ENCODE measurements at places on chromosomes 5 and 9. TPM values are rescaled to one million over a fixed set of nuclear protein-coding genes. Genes with fewer than 3 reads are reported as not detected.

The FAM200C gene
- total RNA-seq: 2.9 TPM

The PTGER4 gene
- total RNA-seq: 5.9 TPM

The CAPSL gene
- total RNA-seq: not detected

GRCh38 chr5:166428264-166428803, 1863.1 kb upstream of the WWC1 start:
- DNase-seq: no peak

GRCh38 chr5:172910828-172911627, 48.2 kb upstream of the RPL26L1 start:
- DNase-seq: peak; percentile 95

GRCh38 chr5:66179297-66180051, 35.4 kb downstream of the SREK1 start:
- no peak for DNase-seq

DNA sequence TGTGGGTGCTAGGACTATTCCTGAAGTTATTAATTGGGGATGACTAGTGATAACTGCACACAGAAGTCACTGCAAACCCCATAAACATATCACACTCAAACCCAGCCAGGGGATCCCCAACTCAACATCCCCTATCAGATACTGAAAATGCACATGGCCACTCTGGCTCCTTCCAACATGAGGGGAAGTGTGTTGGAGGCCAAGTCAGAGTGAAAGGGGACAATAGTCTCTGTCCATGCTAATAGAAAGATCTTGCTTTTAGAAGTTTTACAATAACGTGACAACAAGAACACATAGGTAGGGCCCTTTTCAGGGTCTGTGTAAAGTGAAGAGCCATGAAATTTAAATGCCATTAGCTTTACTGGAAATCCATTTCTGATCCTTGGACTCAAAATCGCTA, 98.8 kb upstream of the SEMA6A start:
- DNase-seq: no peak

DNA sequence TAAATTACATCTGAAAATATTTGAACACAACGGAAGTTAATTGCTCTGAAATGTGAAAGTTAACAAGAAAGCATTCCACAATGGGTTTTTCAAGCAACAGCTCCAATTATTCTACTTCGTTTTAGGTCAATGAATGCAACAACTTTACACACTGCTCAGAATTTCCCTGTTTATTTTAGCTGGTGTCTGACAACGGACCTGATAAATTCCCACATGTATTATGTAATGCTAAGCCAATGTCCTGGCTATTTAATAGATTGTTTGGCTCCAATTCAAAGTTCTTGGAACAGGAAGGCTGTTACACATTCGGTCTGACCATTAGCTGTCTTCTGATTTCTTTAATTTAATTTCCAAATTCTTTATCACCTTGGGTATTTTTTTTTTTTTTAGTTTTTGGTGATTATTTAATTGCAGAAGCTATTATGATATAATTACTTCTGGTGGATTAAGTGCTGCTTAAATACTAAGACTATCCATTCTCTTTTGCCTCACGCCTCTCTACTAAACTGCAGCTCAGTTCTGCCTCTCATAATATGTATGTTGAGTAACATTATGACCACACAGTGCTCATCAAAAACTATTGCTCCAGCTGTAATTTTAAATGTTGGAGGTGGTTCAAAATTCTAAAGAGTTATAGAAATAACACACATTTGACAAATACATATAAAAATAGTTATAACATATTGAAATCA, 57.9 kb downstream of the MEF2C start:
- peak; percentile 94 for DNase-seq

GRCh38 chr9:2292733-2293132, 277.6 kb downstream of the SMARCA2 start:
- no peak for DNase-seq

GRCh38 chr5:73415617-73416016, 33.0 kb downstream of the FOXD1 start:
- no peak for DNase-seq

DNA sequence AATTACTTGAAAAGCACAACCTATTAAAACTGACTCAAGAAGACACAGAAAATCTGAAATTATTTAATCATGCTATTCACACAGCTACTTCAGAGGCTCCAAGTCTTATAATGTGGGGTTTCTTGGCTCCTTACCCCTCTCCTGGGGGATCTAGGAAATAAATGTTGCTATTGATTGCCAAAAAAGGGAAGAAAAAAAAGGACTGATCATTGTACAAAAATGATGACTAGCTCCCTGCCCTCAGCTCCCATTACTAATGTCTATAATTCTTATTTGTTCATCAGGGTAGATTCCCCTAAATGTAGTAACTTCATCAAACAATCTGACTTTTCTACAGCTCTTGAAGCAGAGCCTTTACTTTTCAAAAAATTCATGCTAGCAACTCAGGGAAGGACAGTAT, 3.3 kb upstream of the SMC5 start:
- no peak for DNase-seq

DNA sequence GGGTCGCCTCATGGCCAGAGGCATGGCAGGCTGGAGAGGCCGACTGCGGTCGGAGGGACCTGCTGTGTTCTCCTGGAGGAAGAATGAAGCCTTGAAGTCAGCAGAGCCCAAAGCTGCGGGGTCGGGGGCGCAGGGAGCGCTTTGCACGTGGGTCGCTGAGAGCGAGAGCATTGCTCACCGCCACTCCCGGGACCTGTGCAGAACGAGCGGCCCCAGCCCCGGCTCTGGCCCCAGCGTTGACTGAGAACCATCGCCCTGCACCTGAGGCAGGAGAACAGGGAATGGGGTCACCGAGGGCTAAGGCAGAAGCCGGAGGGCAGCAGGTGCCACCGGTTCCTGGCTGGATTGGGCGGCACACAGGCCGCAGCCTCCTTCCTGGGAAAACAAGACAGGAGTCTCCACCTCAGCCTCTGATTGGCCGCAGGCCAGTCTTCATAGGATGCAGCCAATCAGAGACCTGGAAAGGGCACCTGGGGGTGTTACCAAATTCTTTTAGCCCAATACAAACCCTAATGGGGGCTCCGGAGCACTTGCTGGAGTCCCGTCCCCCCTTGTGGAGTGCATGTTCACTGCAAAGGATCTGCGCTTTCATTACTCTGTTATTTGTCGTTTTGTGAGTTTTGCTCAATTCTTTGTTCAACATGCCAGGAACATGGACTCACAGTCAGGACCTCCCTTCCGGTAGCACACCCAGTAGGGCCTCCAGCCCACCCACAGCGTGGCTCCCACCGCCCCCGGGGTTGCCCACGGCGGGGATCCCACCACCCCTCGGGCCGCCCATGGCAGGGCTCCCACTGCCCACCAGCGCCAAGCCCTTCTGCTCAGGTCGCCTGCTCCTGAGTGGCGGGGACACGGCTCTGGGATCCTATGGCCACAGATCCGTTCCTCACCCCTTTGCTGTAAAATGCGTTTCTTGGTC, 24.7 kb upstream of the SLC6A19 start:
- DNase-seq: peak; percentile 6

DNA sequence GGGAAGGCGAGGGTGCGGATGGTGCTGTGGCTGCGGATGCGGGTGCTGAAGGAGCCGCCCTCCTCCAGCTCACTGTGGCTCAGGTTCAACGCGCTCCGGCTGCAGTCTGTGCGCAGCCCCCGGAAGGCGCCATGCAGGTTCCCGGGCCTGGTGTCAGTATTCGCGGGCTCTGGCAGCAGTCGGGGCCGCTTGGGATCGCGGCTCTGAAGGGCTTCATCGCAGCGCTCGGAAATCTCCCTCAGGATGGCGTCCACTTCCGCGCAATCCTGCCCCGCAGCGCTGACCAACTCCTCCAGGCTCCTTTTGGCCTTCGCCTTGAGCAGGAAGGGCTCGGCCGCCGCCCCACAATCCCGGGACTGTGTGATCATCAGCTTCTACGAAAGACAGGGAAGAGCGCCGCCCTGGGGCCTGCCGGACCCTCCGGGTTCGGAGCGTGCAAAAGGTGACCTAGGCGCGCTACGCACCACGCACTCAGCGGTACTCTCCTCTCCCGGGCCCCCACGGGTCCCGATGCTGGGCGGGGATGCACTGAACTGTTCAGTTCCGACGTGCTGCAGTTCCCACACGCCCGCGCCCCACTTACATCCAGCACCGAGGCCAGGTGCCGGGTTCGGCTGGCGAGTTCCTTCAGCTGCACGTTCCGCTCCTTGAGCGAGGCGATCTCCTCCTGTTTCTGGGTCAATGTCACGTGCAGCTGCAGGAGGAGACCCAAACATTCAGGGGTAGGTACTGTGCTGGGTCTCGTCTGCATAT, 6.5 kb downstream of the MCIDAS start:
- DNase-seq: peak; percentile 24

DNA sequence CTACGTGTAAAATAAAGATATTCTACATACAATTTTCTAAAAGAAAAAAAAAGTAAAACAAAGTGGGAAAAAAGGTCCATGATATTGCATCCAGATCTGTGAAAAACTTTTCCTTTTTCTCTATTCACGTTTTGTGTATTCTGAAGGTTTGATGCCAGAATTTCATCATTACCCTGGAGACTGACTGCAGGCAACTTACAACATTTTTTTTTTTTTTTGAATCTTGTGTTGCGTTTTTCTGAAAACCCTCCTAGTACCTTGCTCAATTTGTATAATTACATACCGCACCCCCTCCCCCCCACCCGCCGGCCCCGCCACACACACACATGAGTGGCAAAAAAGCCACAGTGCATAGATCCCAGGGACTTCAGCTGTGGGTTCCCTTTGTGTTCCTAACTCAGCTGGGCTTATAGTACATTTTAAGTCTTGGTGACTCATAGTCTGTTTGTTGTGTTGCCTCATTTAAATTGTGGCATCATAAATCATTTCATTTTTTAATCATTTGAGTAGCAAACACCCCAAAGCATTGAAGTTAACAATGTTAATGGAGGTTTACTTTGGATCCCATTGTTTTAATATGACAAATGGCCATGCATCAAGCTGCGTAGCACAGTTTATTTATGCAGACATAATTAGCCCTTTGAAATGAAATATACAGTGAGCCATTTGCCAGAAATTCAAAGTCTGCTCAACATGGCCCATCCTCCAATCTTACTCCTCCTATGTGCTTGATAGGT, 36.0 kb downstream of the PRDM6 start:
- DNase-seq: no peak

GRCh38 chr5:3026099-3026498, 274.6 kb upstream of the IRX2 start:
- no peak for DNase-seq

GRCh38 chr5:74310386-74310785, 330.1 kb downstream of the ENC1 start:
- no peak for DNase-seq

DNA sequence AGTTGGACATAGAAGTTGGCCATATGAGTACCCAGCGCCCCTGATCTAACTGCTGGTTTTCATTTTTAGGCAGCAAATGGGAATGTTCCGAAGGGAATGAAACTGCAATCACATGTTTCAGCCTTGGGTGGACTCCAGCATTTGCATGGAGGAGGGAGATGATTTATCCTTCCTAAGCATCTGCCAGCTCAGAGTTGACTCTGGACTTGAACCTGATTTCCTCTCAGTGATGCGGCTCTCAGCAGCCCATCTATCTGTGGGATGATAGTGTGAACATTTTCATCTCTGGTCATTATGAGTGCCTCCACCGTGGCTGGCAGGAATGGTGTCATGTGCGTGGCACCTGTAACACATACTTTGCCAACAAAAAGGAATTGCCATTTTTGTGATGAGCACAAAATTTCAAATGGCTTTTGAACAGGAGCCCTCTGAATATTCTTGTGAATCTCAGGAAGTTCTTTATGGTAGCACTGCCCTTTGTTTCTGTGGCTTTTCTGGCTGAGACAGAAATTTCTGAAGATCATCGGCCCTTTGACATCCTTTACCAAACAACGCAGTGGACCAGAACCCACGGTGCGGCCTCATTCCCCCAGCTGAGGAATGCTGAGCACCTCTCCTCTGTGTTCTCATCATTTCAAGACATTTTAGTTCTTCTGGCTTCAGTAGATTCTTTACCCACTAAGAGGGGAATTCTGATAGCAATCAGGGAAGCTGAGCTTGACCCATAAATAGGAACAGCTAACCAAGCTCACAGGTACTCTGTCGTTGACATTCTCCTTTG, 28.5 kb downstream of the FUBP3 start:
- DNase-seq: peak; percentile 33

- DNase-seq: no peak
These were observed 164.2 kb downstream of the GRIA1 start for GRCh38 chr5:153654504-153655200.

DNA sequence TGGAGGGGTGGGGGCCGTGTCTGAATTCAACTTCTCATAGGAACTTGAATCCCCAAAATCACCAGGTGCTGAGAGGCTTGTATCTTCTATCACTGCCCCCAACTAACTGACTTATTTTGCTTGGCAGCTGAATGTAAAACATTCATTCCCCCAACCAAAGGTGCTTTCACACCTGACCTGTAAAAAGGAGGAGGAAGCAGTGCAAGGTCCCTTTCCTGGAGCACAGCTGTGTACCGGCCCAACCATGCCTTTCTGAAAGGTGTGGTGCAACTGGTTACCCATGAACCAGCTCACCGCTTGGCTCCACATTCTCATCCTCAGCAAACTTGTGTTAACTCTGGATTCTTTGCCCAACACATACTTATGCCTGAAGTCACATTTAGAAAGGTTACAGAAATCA, 34.7 kb downstream of the TMEM167A start:
- no peak for DNase-seq

All from dermis microvascular lymphatic vessel endothelial cell (primary cell).